ENCODE measurements at places on chromosomes 1 and 21. TPM values are rescaled to one million over a fixed set of nuclear protein-coding genes. Genes with fewer than 3 reads are reported as not detected.
A peak's percentile ranks its signal among the peaks of the same experiment; 100 is the strongest.

C1orf115 gene
- under 0.01 TPM for total RNA-seq

PLEKHN1 gene
- total RNA-seq, result 0.28 TPM

GNG4 gene
- total RNA-seq, result 0.28 TPM

FAM177B gene
- total RNA-seq, result not detected

LCE3E gene
- total RNA-seq, result not detected

LAD1 gene
- total RNA-seq, result under 0.01 TPM

CCDC28B gene
- total RNA-seq, result 17.2 TPM

BLACAT1 gene
- under 0.01 TPM for total RNA-seq

CASQ1 gene
- not detected for total RNA-seq

PTPRU gene
- total RNA-seq, result 7.0 TPM

MYOM3 gene
- not detected for total RNA-seq

PAFAH2 gene
- total RNA-seq, result 11.9 TPM

- peak; percentile 15 for DNase-seq
Observed at GRCh38 chr21:42525029-42525581, 11.5 kb downstream of the SLC37A1 start.

- no peak for DNase-seq
Observed at GRCh38 chr21:37244501-37245095, 22.5 kb downstream of the VPS26C start.

GRCh38 chr1:59104191-59104760 lies 192.6 kb upstream of the FGGY start:
- DNase-seq, result no peak

DNA sequence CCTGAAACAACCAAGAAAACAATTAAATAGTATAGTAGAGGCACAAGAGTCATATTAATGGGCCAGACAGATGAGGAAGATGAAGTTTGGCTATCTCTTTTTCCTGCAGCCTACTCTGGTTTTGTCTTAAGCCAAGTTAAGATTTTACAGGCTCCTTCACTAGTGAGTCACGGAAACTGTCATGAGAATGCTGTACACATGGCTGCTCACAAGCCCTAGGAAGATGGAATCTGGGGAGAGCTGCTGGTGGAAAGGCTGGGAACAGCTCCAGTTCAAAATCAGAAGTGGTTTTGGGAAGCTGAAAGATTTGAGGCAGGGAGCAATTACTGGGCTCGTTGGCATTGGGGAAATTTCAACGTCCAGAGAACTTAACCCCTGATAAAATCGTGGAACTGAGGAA lies 46.4 kb upstream of the S1PR1 start:
- peak; percentile 68 for DNase-seq

DNA sequence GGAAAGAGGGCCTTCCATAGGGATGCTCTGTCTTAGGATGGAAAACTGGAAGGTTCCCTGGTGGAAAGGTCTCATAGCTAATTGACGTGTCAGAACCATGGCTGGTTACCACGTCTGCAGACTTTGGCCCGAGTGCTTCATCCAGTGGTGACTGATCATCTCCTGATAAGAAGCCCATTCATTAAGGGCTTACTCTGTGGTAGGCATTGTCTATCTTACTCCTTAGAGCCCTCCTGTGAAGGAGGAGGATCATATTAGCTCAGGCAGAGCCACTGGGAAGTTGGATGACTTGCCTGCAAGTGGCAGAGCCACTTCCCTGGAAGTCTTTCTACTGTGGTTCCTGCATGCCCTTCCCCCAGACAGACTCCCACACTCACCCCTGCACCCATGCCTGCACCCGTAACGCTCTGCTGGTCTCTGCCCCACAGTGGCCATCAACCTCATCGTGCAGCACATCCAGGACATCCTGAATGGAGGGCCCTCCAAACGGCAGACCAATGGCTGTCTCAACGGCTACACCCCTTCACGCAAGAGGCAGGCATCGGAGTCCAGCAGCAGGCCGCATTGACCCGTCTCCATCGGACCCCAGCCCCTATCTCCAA lies 79.9 kb downstream of the UCK2 start:
- DNase-seq, result peak; percentile 80

GRCh38 chr1:159000625-159001024 lies 9.1 kb upstream of the IFI16 start:
- peak; percentile 94 for DNase-seq

DNA sequence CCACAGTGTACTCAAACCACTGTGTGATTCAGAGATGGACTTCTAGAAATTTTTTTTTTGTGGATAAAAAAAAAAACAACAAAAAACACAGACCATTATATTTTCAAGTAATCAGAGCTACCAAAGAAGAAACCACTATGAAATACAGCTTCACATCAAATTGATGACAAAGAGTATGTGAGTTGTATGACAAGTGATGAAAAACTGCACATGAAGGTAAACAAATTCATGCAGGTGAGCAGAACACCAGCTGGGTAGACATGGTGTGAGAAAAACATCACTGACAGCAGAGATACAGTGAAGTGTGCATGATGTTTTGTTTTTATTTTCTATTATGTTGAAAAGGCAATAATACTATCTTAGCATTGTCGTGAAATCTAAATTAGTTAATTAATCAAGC lies 8.0 kb upstream of the PTPRC start:
- DNase-seq, result no peak

DNA sequence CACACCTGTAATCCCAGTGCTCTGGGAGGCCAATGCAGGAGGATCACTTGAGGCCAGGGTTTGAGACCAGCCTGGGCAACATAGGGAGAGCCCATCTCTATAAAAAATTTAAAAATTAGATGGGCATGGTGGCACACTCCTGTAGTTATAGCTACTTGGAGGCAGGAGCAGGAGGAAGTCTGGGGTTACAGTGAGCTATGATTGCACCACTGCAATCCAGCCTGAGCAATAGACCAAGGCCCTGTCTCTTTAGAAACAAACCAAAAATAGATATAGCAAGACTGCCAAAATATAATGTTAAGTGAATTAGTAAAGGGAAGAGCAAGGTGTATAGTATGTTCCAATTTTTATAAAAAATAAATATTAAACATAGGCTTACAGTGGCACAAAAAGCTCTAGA lies 28.8 kb downstream of the PLEKHO1 start:
- no peak for DNase-seq

DNA sequence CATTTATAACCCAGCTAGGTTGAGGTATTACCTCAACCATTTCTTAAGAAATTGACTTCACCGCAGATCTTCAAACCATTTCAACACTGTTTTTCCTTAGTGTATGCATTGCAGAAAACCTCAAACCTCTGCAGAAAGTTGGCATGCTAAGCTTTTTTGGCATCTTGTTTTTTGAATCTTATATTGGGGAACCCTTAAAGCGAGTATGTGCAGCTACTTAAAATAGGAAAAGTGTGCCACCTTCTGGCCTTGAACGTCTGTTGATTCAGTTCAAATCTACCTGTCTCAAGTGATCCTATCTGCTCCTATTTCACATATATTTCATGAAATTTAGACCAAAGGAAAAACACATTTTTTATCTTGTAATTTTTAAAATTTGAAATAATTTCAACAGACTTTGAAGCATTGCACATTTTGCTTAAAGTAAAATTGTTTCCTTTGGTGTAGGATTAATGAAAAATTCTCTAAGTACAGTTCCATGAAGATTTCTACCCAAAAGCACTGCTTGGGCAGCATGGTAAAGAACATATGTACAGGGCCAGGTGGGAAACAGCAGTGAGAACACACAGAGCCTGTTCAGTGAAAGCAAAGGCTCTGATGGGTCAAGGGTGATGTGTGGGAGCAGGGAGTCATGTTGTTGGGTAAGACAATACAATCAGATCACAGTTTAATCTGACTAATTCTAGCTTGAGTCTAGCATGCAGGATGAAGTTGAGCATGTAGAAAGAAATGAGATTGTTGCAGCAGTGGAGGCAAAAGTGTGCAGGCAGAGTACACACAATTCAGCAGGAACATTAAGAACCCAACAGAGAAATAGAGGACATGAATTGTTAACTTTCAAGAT lies 17.2 kb downstream of the HENMT1 start:
- DNase-seq, result peak; percentile 78

DNA sequence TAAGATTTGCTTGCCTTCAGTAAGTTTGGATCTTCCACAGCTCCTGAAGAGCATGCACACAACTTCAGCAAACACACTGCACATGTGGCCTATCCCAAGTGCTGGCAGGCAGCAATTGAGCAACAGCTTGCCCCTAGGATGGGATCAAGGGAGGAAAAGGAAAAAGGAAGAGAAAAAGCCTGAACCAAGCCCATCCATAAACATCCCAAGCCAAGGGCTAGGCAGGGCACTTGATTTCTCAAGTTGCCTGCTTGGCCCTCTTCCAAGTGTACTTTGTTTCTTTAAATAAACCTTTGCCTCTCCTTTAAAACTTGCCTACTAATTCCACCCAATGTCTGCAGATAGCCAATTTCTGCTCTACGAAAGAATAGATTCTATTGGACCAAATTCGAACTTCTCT lies 49.0 kb upstream of the OLFM3 start:
- DNase-seq, result no peak

- no peak for DNase-seq
Observed at GRCh38 chr1:71339238-71339637, 258.4 kb upstream of the ZRANB2 start.

GRCh38 chr1:68973459-68974244 lies 476.8 kb upstream of the DEPDC1 start:
- DNase-seq, result peak; percentile 44

GRCh38 chr1:90074566-90074965 lies 79.7 kb downstream of the ZNF326 start:
- no peak for DNase-seq

GRCh38 chr1:248406721-248407692 lies 4.2 kb downstream of the OR2T1 start:
- no peak for DNase-seq

DNA sequence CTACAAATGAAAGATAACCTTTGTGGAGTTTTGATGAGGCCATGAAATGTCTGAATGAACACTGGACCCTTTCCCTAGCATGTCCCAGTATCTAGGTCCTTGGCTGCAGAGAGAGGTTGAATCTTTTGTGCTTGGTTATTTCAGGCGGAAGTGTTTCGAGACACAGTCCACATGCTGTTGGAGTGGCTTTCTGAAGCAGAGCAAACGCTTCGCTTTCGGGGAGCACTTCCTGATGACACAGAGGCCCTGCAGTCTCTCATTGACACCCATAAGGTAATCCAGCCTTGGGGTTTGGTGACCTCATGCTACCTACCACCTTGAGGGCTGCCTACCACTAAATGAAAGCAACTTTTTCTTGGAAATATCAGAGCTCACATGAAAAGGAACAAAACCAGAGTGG lies 38.9 kb upstream of the BMP8A start:
- no peak for DNase-seq

- no peak for DNase-seq
Observed at GRCh38 chr1:248791010-248791409, 34.7 kb downstream of the SH3BP5L start.

DNA sequence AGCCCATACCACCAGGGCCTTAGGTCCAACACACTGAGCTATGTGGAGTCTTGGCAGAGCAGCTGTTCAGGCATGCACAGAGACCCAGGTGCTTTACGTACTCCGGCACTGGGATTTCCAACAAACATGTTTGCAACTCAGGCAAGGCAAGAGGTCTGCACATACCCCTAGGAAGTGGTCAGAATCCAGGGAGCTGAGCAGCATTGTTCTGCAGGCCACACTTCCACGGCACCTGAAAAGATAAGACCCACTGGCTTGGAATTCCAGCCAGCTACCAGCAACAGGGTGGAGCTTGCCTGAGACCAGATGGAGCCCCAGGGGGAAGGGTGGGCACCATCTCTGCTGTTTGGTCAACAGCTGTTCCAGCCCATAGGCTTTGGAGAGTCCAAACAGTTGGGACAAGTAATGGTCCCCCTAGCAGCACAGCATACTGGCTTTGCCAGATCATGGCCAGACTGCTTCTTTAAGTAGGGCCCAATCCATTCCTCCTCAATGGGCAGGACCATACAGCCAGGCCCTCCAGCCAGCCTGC lies 51.7 kb upstream of the LRRC8B start:
- DNase-seq, result no peak

DNA sequence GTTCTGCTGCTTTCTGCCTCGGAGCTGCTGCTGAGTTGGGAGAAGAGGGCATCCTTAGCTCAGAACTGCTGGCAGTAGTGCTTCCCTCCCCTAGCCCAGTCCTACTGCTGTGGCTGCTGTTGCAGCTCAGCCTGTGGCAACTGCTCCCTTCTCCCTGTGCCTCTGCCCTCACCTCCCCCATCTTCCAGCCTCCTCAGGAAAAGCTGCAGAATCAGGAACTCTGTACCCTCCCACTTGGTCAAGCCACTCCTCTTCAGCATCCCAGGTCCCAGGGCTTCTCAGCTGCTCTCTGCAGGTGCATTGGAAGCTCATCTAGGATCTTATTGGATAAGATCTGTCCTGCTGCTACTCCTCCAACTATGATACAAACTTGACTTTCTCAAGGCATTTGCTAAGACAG lies 316.7 kb downstream of the BRINP2 start:
- DNase-seq, result no peak

- no peak for DNase-seq
Observed at GRCh38 chr1:4756851-4757580, 102.6 kb downstream of the AJAP1 start.

DNA sequence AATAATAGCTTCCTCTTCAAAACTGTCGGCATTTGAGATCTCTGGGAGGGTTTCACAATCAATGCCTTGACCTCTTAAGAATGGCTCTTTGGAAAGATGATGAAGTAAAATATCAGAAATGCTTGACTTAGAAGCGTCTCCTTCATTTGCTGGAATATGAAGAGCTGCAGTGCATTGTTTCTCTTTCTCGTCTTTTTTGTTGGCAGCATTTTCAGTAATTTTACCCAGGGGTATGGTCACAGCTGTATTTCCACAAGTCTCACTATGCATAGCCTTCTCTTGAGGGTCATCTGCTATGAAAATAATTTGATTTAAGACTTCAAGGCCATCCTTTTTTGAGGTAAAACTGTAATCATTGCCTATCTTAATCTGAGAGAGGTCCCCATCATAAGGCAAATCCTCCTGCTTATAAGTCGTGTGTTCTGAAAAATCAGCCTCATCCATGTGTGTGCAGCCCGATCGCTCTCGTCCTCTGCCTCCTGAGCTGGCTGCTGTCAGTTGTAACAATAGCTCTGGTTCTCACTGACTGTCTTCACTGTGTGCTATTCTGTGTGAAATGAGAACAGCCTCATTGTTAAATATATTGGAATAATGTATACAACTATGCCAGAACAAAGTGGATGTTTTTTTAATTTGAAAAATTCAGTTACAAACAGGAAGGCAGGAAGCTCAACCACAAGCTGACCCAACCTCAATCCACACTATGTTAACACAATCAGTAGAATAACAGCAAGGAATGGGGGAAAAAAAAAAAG lies 4.5 kb downstream of the AKNAD1 start:
- DNase-seq, result no peak

DNA sequence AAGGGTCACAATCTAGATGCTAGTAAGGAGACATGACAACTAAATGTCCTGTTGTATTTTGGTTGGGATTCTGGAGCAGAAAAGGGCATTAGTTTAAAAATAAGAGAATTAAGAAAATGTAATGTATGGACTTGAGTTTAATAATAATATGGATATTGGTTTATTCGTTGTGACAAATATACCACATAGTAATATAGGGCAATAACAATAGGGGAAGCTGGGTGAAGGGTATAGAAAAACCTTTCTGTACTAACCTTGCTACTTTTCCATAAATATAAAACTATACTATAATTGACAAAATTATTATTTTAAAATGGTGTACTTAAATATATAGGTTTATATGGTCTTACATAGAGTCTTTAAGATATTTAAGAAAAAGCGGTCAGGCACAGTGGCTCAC lies 558.9 kb downstream of the PTPRC start:
- no peak for DNase-seq

- DNase-seq, result no peak
Observed at GRCh38 chr1:109255097-109255651, 5.8 kb downstream of the CELSR2 start.

GRCh38 chr1:68795956-68796355 lies 299.1 kb upstream of the DEPDC1 start:
- DNase-seq, result no peak

All from IMR-90 (cell line).